Neural progenitor cell (in vitro differentiated cells): ENCODE measurements at places on chromosomes 4 and X. TPM values are rescaled to one million over a fixed set of nuclear protein-coding genes. Genes with fewer than 3 reads are reported as not detected.

GRCh38 chr4:119525005-119525749 lies 103.4 kb downstream of the PDE5A start:
- no peaks in the 10 kb centered on the region for H3K36me3 ChIP-seq
- peaks cover 38% of the 10 kb centered on the region for H3K4me1 ChIP-seq
- no peak overlapping the region for H3K27ac ChIP-seq
- no peak overlapping the region for H3K4me3 ChIP-seq

DNA sequence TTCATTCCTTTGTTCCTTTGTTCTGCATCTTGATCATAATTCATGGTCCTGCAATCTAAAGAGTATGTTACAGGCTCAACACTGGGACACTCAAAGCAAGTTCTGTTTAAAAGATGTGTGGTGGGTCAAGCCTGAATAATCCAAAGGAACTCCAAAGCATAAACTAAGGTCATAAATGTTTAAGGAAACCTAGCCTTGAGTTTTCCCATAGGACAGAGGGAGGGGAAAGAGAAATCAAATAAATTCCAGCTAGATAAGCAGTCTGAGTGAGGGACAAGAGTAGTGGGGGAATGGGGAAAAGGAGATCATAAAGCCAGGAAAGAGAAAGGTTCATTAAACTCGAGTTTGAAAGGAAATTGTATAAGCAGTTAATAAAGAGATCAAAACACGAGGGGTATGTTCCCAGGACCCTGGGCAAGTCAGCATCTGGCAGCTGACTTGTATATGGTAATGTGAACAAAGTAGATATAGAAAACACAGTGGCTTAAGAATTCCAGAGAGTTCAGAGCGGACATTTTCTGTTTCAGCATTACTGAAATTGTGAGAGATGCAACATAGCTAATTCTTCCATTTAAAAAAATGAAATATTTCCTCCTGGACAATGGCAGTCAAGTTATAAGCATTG lies 125.8 kb upstream of the EDNRA start:
- H3K27ac ChIP-seq, result no peak overlapping the region
- no peaks in the 10 kb centered on the region for H3K4me1 ChIP-seq
- no peaks in the 10 kb centered on the region for H3K27me3 ChIP-seq

The TCEAL6 gene
- total RNA-seq, result not detected in 2 replicates

DNA sequence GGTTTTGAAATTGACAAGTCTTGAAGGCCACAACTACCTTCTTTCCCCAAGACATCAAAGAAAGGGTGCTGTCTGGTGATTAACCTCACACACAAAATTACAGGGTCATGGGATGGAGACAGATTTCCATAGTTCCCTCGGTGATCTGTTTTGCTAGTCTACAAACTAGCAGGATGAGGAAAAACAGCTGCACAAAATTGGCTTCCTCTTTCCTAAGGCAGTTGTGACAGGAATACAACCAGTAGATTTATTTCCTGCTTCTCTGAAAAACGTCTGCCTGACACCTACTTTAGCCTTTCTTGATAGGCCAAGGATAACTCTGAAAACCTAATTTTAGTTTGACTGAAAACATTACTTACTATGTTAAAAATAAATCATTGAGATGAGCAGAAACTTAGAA lies 39.6 kb downstream of the DKK2 start:
- no peak for DNase-seq
- H3K4me1 ChIP-seq, result peaks cover 5% of the 10 kb centered on the region
- H3K27me3 ChIP-seq, result no peaks in the 10 kb centered on the region
- H3K4me3 ChIP-seq, result no peak overlapping the region

- H3K4me1 ChIP-seq, result peaks cover 16% of the 10 kb centered on the region
- DNase-seq, result no peak
- no peak overlapping the region for H3K4me3 ChIP-seq
- no peaks in the 10 kb centered on the region for H3K36me3 ChIP-seq
Observed at GRCh38 chr4:2399216-2399615, 19.2 kb downstream of the ZFYVE28 start.

DNA sequence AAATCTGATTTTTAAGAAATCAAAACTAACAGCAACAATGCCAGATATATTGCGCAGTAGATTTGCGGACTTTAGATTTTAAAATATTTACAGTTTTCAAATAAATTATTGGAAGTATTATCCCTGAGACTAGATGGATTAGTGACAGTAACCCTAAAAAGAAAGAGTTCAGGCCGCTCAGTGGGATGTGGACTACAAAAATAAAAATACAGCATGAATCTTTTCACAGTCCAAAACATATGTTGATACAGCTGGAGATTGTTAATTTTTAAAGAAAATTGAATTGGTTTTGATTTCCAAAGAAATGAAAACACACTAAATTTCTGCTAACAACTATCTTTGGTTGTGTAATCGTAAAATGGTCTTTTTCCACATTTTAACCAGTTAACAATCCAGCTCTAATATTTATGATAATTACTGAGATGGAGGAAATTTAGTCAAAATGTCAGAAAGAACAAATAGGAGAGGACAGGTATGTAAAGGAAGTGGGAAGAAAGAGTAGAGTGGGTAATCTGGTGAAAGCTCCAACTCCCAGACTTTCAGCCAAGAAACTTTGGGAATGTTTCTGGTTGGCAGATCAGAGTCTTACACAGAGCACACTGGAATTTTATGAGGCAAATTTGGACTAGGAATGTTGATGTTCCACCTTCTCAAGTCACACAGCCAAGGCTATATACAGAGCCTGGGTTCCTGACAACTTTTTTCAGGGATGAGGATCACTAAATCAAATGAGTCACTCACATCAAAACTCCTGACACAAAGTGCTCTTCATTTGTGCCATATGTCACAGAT lies 15.1 kb downstream of the C4orf36 start:
- no peak overlapping the region for H3K27ac ChIP-seq
- no peaks in the 10 kb centered on the region for H3K4me1 ChIP-seq
- no peaks in the 10 kb centered on the region for H3K36me3 ChIP-seq

The DDIT4L gene
- total RNA-seq, result 26.9 and 45.9 TPM in 2 replicates

- DNase-seq, result no peak
- no peaks in the 10 kb centered on the region for H3K27me3 ChIP-seq
- H3K27ac ChIP-seq, result no peak overlapping the region
- H3K4me1 ChIP-seq, result no peaks in the 10 kb centered on the region
- H3K36me3 ChIP-seq, result no peaks in the 10 kb centered on the region
- H3K4me3 ChIP-seq, result no peak overlapping the region
Observed at GRCh38 chrX:107197319-107197718, 8.9 kb downstream of the NUP62CL start.
